ENCODE measurements at places on chromosomes 6 and 20. TPM values are rescaled to one million over a fixed set of nuclear protein-coding genes. Genes with fewer than 3 reads are reported as not detected.

DNA sequence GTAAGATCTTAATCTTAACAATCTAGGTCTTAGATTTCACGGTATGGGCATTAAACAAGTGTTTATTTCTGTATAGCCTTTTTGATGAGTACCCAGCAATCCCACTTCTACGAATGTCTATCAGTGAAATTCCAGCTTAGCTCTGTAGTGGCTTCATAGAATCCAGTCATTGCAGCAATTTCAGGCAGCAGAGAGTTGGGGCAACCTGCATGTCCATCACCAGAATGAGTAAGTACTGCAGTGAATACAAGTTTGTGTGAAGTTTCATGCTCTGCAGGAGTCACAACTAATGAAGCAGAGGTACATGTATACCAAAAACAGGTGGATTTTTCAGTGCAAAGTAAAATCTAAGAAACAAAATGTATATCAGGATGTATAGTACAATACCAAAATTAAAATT, 151.7 kb downstream of the OR2B2 start:
- no peak for DNase-seq

DNA sequence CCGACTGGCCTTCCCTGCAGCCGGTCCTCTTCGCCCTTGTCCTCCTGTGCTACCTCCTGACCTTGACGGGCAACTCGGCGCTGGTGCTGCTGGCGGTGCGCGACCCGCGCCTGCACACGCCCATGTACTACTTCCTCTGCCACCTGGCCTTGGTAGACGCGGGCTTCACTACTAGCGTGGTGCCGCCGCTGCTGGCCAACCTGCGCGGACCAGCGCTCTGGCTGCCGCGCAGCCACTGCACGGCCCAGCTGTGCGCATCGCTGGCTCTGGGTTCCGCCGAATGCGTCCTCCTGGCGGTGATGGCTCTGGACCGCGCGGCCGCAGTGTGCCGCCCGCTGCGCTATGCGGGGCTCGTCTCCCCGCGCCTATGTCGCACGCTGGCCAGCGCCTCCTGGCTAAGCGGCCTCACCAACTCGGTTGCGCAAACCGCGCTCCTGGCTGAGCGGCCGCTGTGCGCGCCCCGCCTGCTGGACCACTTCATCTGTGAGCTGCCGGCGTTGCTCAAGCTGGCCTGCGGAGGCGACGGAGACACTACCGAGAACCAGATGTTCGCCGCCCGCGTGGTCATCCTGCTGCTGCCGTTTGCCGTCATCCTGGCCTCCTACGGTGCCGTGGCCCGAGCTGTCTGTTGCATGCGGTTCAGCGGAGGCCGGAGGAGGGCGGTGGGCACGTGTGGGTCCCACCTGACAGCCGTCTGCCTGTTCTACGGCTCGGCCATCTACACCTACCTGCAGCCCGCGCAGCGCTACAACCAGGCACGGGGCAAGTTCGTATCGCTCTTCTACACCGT, 6.1 kb downstream of the UBD start:
- DNase-seq = no peak

DNA sequence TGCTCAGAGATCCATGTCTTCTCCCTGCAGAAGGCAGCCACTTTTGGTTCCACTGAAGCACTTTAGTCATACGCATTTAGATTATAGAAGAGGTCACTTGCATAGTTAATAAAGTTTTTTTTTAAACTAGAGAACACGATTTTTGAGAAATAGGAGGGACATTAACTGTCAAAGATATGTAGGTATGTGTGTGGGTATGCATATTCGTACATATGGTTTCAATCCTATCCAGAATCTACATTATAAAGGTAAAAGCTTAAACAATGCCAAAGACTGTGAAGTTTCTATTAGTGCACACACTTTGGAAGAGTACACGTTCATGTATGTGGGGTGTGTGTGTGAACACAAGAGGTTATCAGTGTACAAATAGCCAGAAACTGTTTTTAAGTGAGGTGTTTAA, 103.2 kb downstream of the BTBD3 start:
- no peak for DNase-seq

DNA sequence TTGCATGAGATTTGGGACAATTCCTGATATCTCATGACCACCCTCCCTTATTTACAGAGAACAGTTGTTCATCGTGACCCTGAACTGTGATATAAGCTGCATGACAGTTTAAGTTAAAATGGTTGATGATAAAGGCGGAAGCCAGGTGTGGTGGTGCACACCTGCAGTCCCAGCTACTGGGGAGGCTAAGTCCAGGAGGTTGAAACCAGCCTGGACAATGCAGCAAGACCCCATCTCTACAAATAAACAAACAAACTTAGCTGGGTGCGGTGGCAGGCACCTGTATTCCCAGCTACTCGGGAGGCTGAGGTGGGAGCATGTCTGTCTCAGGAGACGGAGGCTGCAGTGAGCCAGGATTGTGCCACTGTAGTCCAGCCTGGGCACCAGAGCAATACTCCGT, 24.1 kb downstream of the COL20A1 start:
- DNase-seq = no peak

Gene CTCFL
- not detected for total RNA-seq

DNA sequence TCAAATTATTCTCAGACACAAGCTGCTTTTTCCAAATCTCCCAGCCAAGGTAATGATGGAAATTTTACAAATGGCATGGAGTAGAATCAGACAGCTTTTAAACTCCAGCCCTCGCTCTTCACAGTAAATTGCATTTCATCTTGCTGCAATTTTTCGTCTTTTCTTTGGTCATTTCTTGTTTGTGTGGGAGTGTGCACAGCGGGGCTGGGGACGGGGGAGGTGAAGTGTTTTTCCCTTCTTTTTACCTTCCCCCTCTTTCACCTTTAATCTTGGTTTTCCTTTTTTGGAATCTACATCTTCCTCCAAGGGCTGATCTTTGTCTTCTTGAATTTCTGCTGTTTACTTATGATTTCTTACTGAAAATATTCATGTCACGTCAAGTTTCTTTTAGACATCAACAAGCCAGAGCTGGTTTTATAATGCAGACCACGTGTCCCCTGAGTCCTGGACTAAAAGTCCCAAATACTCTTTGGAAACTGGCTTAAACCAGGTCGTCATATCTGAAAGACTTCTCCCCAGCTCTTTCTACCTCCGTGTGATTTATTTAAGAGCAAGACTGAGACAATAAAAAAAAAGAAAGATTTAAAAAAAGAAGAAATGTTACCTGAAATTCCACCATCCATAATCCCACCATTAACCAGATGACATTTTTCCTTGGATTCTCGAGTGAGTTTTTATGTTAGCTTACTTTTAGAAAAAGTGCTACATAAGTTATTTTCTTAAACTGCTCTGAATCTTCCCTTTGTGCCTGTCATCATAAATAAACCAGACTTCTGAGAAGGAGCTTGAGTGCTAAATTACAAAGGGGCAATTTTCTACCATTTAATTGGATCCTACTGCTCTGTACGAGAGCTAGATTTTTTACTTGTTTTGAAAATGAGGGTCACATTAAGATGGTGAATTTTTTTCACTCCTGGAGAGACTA, 52.0 kb downstream of the MAP3K5 start:
- no peak for DNase-seq

All from HFFc6 (cell line).